NCI-H2227 treated with DMSO at 0.1 percent for 48 hours (cell line): ENCODE measurements at places on chromosomes 11 and 22.

DNA sequence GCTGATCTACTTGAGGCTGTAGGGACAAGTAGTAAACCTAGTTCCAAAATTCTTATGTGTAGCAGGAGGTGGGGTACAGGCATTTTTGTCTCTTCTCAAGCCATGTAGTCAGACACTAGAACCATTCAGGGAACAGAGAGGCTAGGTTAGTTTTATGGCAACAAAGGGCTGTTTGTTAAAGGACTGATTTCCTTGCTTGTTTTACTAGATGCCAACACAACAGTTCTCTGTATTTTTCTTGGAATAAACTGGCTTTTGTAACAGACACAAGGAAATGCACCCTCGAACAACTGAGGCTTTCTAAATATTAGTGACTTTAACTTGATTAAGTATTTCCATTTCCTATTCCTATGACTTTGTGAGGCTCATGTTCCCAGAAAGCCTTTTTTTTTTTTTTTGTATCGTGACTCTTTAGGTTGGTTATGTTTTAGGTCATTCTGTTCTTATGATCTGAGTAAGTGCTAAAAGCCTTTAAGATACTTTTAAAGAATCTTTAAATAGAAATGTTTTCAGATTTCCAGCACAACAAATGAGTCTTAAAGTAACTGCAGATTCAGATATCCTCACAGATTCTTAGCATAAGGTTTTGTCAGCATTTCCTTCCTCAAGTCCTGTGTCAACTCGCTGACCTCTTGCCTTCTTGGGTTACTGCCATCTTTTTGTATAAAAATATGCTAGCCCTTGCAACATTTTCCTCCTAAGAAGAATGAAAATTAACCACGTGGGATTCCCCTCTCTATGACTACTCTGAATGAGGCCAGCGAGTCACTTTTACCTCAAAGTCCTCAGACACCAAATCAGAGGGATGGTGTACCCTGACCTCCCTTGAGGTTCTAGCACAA, 92.5 kb downstream of the CCDC83 start:
- no peak for DNase-seq

DNA sequence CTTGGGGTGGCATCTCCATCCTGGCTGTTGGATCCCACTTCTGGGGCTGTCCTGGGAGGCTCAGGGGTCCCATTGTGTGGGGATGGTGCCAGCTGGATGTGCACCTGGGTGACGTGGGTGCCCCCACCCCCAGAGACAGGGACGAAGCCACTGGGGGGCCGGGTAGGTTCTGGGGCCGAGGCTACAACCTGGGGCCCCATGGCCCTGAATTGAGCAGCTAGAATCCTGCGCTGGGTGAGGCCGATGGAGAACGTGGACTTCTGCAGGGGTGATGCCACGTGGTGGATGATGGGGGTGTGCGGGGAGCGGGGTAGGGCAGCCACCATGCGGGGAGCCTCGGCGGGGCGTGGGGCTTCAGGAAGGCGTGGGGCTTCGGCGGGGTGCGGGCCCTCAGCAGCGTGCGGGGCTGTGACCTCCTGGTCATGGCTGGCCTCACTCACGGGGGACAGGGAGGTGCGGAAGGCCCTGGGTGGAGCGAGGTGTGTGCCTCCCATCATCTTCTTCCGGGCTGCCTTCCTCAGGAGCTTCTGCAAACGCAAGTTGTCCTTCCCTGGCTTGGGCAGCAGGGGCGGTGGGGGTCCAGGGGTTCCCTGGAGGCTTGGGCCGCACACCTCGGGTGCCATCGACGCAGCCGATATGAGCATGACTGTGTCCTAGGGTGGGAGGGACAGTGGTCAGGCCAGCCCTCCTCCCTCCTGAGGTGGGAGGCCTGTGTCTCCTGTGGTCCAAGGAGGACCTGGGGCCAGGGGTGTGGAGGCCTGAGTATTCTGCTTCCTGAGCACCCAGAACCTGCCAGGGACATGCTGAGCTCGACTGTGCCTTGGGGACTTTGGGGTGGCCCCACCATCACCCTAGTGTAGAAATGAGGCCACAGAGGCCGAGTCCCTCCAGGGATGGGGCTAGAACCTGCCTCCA, 1.5 kb downstream of the PRR33 start:
- no peak for DNase-seq

DNA sequence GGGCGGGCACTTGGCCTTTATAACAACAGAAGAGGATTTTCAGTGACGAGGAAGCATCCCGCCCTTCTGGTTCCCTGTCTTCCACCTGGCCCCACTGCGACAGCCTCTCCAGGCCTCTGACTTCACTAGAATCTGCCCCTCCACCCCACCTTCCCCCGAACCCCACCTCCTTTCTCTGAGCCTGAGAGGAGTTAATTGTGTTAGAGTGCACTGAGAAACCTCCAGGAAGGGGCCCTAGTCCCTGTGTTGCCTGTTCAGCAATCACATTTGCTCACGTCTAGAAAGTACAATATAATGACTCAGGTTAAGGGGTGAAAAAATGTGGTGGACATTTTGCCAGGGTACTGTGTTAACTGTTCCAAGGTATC, 38.8 kb downstream of the PTPRJ start:
- DNase-seq = peak; percentile 55

GRCh38 chr22:19765477-19766239, 5.1 kb downstream of the TBX1 start:
- DNase-seq = no peak

DNA sequence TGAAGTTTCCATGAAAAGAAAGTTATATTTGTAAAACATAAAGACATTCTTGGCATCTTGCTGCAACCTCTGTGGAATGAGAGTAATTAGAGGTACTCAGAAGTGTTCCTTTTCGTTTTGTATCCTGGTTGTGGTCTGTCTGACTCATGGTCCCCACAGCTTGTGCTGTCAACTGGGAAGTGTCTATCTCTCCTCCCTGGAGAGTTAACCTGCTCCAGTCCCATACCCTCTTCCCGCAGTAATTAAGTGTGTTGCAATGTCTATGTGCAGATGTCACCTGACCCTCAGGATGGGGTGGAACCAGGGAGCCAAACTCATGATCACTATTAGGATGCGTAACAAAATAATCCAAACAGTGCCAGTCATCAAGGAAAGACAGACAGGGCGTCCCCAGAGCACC, 23.0 kb upstream of the ZDHHC13 start:
- DNase-seq = no peak

DNA sequence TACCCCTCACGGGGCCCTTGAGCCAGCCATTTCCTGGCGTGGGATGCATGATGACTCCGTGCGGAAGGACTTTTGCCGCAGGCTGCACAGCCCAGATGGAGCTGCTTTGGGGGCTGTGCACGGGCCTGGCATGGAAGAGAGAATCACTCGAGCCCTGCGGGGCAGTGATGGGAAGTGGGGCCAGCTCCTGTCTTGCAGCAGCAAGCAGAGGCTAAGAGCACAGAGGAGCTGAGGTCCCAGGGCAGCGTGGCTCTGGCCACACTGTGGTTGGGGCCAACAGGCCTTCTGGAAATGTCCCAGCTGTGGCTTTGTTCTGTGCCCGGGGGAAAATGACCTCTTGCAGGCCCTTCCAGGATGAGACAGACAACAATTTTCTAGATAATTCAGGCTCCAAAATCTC, 92.7 kb upstream of the TIMP3 start:
- no peak for DNase-seq

DNA sequence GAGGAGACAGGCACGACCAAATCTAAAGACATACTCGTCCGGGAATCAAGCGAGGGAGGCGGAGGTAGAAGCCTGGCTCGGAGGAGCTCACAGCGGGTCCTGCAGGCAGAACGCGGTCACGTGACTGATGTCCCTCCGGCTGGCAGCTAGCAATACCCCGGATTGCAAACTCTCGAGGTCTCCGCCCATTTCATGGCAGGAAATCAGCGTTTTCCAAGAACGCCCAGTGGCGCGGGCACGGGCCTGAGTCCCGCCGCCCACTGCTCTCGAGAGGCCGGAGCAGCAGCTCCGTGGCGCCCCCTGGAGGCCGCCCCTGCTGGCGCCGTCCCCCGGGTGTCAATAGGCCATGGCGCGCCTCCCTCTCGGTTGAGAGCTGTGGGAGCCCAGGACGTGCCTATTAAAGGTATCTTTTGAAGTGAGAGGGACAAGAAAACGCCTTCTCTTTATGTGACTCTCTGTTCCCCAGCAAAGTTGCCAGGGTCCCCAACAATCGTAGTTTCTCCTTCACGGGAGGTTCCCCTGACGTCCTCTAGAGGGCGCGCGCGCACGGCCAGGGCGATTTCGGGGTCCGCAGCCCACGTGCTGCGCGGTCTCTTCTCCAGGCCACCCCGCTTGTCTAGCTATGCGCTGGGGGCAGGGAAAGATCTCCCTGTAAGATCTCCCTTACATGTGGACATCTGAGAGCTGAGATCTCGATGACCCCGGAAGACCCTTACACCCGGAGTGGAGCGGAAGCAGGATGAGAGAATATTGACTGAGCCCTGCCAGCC, 37.3 kb upstream of the RBFOX2 start:
- DNase-seq = peak; percentile 82

GRCh38 chr11:45270946-45271716, 15.0 kb downstream of the SYT13 start:
- no peak for DNase-seq

DNA sequence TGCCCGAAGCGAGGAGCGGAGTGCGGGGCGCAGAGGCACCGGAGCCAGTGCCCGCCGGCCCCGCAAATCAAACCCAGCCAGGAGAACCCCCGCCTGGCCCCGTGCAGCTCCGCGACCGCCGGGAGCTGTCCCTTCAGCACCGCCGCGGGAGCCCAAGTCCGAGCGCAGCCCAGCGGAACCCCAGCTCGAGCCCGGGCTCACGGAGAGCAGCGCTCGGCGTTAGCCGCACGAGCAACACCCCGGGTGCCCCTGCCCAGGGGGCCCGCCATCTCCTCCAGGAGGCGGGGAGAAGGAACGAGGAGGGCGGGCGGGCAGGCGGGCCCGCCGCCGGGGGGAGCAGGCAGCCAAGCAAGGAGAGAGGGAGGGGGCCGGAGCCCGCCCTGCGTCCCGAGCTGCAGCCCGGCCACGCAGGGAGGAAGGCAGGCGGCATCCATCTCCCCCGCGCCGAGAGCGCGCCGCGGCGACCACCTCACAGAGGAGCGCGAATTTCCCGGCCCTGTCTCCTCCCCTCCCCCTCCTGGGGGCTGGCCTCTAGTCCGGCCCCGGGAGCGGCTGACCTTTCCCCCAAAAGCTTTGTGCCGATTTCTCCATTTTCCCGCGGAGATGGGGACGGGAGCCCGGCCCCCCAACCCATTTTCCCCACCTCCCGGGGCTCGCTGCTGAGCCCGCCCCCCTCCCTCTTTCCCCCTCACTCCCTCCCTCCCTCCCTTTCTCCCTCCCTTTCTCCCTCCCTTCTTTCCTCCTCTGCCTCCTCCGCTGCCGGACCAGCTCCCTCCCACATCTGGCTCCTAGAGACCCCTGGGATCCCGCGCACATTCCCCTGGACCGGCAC, 621 bp downstream of the KCNC1 start:
- peak; percentile 24 for DNase-seq

GRCh38 chr22:31081963-31082605, 966 bp downstream of the SMTN start:
- DNase-seq = no peak

- no peak for DNase-seq
These were observed 387.8 kb upstream of the LARGE1 start for GRCh38 chr22:34308101-34308500.
